Uterus (tissue), 4 donors: ENCODE measurements at places on chromosomes 7 and 10.
A peak's percentile ranks its signal among the peaks of the same experiment; 100 is the strongest.

- peak; percentile 34 for DNase-seq
These were observed 526 bp downstream of the ZNF248 start for GRCh38 chr10:37856881-37857286.

DNA sequence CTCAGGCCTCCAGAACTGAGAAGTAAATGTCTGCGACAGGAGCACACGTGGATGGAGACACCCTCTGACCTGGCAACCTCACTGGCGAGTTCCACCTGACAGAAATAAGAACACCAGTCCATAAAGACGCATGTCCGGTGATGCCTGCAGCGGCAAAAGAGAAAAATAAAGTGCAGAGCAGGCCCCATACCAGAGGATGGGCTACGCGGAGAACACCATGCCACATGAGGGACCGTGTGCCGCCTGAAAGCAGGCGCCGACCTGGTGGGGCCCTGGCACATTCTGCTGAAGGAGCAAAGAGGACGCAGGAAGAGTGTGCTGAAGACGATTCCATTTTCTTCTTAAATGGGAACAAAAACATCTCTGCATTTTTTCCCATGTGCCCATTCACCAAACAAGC is 105.0 kb downstream of the VIPR2 start:
- no peak for DNase-seq

- no peak for DNase-seq
These were observed 27.9 kb downstream of the DUSP5 start for GRCh38 chr10:110525349-110526260.

GRCh38 chr10:71463111-71463510 is 66.4 kb downstream of the CDH23 start:
- no peak for DNase-seq

- no peak for DNase-seq
These were observed 135.1 kb downstream of the VPS50 start for GRCh38 chr7:93367254-93367653.

DNA sequence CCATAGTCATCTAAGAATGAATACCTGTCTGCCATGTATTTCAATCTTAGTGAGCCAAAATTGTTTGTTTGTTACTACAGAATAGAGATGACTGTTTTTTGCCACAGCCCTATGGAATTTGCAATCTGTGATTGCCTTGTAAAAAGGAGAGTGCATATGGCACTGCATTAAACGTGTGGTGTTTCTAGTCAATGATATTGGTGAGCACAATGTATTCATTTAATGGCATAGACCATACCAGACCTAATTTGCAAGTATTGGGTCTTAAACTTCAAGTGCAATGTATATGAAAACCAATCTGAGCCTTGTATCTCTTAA is 11.3 kb downstream of the INSIG1 start:
- DNase-seq: no peak

GRCh38 chr10:100728928-100729861 is 16.2 kb upstream of the PAX2 start:
- DNase-seq: no peak
